ENCODE measurements at places on chromosomes 6 and 20.
A peak's percentile ranks its signal among the peaks of the same experiment; 100 is the strongest.

DNA sequence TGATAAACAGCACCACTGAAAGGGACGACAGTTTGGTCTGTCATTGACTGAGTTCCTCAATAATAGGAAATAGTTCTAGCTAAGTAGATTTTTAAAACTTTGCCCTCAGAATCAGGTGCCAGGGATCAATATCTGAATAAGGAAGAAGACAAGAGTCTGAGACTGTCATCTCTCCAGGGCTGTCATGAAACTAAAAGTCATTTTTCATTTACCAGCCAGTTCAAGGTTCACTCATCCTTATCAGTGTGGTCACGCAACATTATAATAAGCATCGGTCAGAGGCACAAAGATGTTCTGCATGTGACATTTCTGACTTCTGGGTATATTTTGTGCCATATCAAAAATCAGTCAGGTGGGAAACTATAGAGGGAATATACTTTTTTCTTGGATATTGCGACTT is 52.5 kb upstream of the E2F3 start:
- no peak for DNase-seq

GRCh38 chr6:31510007-31510406 is 12.1 kb downstream of the MICB start:
- DNase-seq = no peak

GRCh38 chr6:157669323-157669722 is 153.7 kb upstream of the SNX9 start:
- no peak for DNase-seq

DNA sequence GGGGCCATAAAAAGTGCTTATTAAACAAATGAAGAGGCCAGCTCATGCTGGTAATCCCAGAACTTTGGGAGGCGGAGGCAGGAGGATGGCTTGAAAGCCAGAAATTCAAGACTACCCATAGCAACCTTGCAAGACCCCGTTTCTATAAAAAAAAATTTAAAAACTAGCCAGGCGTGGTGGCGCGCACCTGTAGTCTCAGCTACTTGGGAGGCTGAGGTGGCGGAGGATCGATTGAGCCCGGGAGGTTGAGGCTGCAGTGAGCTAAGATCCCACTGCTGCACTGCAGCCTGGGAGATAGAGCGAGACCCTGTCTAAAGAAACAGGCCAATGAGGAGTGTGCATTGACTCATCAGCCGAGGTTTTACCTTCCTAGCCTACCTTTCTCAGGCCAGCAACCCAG is 15.2 kb downstream of the NPEPL1 start:
- DNase-seq = no peak

DNA sequence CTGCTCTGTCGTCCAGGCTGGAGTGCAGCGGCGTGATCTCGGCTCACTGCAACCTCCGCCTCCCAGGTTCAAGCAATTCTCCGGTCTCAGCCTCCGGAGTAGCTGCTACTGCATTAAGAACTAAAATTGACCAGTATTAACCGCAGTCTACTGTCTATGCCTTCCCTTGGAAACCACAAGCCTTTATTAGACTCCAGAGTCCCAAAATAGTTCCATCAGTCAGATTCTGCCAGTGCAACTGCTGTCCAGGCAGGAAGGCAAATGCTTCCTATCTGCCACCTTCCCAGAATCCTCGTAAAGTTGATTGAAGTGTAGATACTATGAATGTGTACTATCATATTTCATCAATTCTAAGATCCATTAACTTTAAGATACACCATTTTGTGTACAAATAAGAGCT is 16.7 kb downstream of the KAT14 start:
- DNase-seq = no peak

DNA sequence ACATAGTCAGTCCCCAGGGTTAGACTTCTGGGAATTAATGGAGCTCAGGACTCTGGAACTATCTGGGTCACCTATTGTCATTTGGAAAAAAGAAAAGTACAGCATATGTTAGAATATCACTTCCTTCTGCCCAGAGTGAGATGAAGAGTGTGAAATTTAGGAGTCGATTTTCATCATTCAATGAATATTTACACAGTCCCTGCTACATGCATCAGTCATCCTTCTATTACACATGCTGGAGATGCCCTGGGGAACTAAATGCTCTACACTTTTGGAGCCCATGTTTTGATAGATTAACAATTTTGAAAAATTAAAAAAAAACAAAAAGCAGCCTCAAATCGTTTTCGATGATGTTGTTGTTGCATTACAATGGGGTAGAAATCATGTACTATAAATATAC is 315.4 kb downstream of the ALDH8A1 start:
- DNase-seq = no peak

DNA sequence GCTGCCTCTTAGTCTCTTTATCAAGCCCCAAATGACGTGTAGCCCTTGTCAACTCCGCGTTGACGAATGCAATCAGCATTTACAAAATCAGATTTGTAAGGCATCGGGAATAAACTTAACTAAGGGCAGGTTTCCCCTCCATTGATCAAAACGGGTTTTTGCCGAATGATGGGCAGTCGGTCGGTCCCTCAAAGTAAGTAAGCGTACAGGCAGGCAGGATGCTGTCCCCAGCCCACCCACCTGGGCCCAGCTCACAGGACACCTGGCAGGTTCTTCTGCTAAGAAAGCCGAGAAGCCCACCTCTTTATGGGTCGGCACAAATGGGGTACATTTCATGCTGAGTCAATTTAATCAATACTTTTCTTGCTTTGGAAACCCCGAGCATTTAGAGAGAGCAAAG is 22.0 kb upstream of the MAFB start:
- no peak for DNase-seq

DNA sequence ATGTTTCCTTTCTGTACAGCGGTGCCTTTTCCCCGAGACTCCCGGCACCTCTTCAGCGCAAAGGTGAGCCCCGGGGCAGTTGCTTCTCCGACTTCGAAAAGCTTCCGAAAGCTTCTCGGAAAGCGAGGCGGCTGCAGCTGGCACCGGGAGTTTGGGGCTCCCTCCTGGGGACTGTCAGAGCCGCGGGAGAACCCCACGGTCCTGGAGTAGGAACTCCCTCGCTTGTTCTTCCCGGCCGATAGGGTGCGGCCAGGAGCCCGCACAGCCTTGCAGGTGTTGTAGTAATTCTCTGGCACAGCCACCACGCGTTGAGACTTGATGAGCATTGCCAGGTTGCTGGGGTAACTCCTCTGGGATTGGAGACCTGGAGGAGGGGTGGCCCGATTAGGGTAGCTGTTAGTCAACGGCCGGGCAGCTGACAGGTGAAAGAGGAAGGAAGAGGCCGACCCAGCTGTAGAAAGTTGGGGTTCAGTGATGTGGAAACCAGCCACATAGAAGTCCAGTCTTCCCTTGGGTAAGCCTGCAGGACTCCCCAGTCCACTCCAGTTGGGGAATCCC is 721 bp downstream of the KDM1B start:
- peak; percentile 2 for DNase-seq

- no peak for DNase-seq
These were observed 493 bp downstream of the CRYBG1 start for GRCh38 chr6:106360989-106361430.

- DNase-seq = no peak
These were observed 80.0 kb upstream of the EYA2 start for GRCh38 chr20:46814366-46815232.

GRCh38 chr6:1381481-1382330 is 7.7 kb upstream of the FOXF2 start:
- DNase-seq = peak; percentile 9

DNA sequence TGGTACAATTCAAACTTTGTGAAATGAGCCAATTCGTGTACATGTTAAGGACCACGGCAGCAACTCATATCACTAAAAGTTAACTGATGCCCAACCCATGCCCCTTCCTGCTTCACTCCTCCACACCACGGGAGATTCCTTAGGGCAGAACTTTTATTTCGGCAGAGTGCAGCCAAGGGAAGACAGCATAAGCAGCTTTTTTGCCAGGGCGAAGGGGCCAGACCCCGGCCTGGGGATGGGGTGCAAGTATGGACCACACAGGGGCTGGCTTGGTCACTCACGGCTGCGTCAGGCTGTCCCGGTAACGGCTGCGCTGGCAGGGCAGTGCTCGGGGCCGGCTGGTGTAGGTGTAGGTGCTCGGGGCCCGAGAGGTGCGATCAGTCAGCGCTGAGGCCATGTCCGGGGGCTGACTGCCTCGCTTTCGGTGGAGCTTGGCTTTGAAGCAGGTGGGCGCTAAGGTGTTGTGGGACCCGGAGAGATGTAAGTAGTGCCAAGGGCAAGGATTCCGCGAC is 792 bp downstream of the RSPH3 start:
- DNase-seq = no peak

GRCh38 chr20:4369798-4370124 is 351.9 kb upstream of the PRND start:
- no peak for DNase-seq

DNA sequence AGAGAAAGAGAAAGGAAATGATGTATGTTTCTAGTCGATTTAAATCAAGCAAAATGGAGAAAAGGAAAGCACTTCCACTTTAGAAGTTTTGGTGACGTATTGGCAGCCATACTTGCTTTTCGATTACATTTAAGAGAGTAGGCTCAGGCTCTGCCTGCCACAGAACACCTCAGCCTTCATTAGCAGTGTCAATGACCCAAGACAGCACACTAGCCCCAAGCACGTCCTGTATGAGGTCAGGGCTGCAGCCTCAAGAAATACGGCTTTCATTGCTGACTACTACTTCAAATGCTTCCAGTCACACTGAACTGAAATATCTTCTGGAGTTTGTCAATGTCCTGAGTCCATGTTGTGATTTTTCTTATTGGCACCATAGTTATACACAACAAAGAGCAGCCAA is 285.3 kb downstream of the EYA4 start:
- DNase-seq = no peak

- no peak for DNase-seq
These were observed 39.6 kb downstream of the TPD52L1 start for GRCh38 chr6:125193208-125193607.

GRCh38 chr20:1429143-1429728 is 36.4 kb upstream of the FKBP1A start:
- DNase-seq = no peak

- DNase-seq = no peak
These were observed 15.4 kb downstream of the TAAR1 start for GRCh38 chr6:132643547-132643946.

DNA sequence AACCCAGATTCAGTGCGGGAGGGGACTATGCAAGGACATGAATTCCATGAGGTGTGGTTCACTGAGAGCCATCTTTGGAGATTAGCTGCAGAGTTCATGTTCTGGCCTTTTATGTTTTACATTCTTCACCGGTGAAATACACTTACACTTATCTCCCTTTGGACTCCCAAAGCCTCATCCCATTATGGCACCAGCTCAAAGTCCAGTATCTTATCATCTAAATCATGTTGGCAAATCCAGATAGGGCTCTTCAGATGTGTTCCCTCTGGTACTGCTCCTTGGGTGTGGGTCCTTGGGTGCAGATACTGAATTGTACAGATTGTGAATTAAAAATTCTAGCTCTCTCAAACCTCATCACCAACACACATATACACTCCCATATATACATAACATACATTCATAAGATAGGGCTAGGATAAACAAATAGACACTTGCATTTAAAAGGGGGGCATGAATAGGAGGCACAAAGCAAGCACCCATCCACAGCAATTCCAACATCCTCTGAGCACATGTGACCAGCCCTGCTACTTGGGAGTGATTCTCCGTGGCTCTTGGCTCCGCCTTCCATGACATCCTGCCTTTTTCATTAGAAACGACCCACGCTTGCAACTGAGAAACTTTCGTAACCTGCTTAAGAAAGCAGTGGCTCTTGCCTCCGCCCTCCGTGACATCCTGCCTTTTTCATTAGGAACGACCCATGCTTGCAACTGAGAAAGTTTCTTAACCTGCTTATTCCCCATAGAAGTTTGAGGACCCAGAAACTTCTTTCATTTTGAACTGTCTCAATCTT is 53.6 kb upstream of the LRRC1 start:
- DNase-seq = no peak

GRCh38 chr6:110390404-110390803 is 25.0 kb downstream of the DDO start:
- no peak for DNase-seq

DNA sequence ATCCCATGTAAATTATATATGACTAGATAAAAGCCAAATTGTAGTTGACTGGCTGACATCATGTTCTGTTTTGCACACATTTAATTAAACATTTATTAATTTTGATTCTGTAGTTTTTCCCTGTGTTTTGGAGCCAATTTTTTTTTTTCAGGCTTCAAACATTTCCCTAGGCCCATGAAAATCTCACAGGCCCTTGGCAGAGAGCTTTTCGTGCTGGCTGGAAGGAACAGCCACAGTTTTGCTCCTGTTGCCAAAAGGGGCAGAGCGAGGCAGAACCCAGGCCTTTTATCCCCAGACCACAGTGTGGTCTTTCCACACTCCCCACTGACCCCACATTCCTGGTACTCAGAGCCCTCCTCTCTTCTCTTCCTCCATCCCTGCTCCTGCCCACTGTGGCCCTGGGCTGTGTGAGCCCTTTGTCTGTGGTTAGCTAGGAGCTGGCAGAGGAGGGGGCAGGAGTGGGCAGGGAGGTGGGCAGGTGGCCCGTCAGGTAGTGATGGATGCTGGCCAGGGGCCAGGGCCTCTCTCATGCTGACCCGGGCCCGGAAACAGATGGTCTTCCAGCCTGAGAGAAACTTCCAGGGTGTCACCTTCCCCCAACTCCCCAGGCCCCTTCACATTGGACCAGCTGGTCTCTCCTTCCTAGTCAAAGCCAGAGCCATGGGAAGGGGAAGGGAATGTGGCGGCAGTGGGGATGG is 19.4 kb upstream of the CCM2L start:
- no peak for DNase-seq

DNA sequence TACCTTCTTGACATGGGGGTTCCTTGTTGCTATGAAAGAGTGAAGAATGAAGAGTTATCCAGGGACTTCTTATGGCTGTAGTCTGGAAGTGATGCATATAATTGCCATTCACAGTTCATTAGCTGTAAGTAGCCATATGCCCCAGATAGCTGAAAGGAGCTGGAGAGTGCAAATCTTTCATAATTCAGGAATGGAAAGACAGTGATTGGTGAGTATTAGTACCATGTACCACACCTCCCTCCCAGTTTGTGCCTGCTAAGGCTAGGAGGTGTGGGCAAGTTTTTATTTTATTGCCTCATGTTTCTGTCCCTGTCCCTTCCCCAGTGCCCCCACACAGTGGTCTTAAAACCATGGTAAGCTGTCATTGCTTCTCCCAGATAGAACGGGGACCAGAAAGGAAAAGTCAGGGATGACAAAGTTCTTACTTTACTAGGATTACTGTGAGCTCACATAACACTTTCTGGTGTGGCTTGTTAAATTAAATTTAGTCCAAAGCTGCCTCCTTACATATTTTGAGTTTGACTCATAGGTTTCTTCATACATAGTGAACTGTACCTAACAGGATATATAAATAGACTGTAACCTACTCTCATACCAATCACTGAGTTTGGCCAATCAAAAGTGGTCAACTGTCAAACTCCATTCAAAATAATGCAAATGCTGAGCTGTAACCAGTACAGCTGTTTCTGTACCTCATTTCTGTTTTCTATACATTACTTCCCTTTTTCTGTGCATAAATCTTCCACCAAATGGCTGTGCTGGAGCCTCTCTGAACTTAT is 119.4 kb downstream of the RFPL4B start:
- no peak for DNase-seq

Data from stimulated activated CD8-positive, alpha-beta memory T cell treated with anti-CD3 and anti-CD28 coated beads, Interleukin-4, amount 100 ng/mL, for 4 hours (primary cell).